ENCODE measurements at places on chromosomes 3 and 15. TPM values are rescaled to one million over a fixed set of nuclear protein-coding genes. Genes with fewer than 3 reads are reported as not detected.

The GHSR gene
- not detected for total RNA-seq

DNA sequence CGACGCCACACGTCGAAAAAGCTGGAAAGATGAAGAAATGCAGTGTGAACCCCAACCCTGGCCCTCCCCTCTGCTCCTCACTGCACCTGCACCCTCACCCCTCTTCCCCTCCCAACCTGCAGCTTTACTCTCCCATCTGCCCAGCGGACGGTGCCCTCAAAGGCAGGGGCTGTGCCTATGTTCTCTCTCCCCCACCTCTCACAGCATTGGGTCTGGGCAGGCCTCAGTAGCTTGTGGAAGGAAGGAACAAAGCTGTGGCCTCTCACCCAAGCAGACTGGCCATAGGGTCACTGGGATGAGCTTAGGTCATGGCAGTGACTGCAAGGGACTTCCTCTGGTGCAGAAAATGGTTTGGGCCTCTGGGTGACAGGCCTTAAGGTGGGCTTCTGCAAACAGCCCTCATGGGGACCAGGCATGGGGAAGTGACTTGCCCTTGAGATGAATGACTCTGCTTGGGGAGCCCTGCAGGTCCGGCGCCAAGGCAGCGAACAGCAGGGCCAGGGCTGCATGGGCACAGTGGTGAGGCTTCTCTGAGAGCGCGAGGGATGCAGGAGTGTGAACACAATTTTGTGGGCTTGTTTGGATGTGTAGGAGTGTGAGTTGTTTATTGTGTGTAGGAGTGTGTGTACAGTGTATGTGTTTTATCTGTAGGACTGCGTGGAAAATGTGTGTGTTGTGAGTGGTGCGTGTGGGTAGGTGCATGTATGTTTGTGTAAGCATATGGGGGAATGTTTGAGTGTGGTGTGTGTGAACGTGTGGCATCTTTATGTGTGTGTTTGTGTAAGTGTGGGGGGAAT lies 29.2 kb downstream of the SRPRB start:
- no peak overlapping the region for H3K27ac ChIP-seq
- no peaks in the 10 kb centered on the region for H3K36me3 ChIP-seq
- H3K27me3 ChIP-seq = no peaks in the 10 kb centered on the region
- H3K4me1 ChIP-seq = no peaks in the 10 kb centered on the region
- no peak for DNase-seq

DNA sequence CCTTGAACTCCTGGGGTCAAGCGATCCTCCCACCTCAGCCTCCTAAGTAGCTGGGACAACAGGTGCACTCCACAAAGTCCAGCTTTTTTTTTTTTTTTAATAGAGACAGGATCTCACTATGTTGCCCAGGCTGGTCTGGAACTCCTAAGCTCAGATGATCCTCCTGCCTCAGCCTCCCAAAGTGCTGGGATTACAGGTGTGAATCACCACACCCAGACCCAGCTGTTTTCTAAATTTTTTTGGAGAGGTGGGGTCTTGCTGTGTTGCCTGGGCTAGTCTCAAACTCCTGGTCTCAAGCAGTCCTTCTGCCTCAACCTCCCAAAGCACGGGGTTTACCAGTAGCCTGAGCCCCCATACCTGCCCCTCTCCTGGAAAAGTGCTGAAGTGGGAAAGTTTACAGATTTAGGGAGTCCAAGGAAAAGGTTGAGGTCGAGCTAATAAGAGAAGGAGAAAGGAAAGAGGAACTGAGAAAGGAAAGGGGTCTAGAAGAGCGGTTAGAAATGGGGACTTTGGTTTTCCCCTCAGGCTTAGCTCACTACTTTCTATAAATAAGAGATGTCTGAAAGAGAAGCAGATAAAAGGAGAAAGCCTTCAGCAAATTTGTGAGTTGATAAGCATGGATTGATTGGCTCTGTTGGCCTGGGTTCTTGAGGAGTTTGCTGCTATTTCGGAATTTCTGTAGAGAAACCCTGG lies 23.6 kb downstream of the UBE2E1 start:
- peaks cover 9% of the 10 kb centered on the region for H3K36me3 ChIP-seq
- peaks cover 23% of the 10 kb centered on the region for H3K4me1 ChIP-seq
- DNase-seq = no peak
- no peak overlapping the region for H3K4me3 ChIP-seq
- H3K27me3 ChIP-seq = no peaks in the 10 kb centered on the region

- H3K4me1 ChIP-seq = no peaks in the 10 kb centered on the region
- H3K36me3 ChIP-seq = peaks cover 1% of the 10 kb centered on the region
- H3K27ac ChIP-seq = no peak overlapping the region
- no peak overlapping the region for H3K4me3 ChIP-seq
- no peaks in the 10 kb centered on the region for H3K27me3 ChIP-seq
Measured at GRCh38 chr15:89828281-89829145, 13.9 kb upstream of the ANPEP start.

All from activated T-helper 2 cell treated with anti-CD3 and anti-CD28 coated beads, Interferon-gamma antibody, Interleukin-2, Interleukin-4, amounts not matched to agents 10 μg/mL and 5 μg/mL and 100 μg/mL, durations not matched to agents 14 hours and 24 hours and 36 hours (primary cell).